ENCODE measurements at places on chromosomes 4 and X.

GRCh38 chrX:118228041-118228440 lies 111.4 kb upstream of the KLHL13 start:
- DNase-seq, result no peak

DNA sequence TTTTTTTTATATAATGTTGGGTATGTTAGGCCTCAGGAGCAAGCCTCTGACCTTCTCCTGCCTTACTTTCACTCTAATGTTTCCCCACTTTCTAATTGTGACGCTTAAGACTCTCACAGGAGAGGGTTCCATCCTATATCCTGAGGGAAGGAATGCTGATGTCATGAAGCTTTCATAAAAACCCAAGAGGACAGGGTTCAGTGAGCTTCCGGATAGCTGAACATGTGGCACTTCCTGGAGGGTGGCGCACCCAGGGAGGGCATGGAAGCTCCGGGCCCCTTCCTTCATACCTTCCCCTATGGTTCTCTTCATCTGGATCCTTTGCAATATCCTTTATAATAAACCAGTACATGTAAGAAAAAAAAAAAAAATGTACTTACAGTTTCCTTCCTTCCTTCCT lies 48.0 kb upstream of the TMPRSS11E start:
- DNase-seq, result no peak

GRCh38 chr4:39521253-39521919 lies 5.9 kb downstream of the UGDH start:
- DNase-seq, result no peak

DNA sequence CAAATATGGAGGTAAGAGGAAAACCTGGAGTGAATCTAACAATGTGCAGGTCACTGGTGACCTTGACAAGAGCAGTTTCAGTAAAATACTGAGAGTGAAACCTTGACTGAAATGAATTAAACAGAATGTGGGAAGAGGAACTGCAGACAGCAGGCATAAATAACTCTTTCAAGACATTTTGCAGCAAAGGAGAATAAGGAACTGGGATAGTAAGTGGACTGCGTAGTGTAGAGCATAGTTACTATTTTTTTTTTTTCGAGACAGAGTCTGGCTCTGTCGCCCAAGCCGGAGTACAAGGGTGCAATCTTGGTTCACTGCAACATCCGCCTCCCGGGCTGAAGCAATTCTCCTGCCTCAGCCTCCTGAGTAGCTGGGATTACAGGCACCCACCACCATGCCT lies 24.0 kb downstream of the RBMX start:
- no peak for DNase-seq

- DNase-seq, result no peak
These were observed 36.9 kb downstream of the PARM1 start for GRCh38 chr4:74969507-74970474.

DNA sequence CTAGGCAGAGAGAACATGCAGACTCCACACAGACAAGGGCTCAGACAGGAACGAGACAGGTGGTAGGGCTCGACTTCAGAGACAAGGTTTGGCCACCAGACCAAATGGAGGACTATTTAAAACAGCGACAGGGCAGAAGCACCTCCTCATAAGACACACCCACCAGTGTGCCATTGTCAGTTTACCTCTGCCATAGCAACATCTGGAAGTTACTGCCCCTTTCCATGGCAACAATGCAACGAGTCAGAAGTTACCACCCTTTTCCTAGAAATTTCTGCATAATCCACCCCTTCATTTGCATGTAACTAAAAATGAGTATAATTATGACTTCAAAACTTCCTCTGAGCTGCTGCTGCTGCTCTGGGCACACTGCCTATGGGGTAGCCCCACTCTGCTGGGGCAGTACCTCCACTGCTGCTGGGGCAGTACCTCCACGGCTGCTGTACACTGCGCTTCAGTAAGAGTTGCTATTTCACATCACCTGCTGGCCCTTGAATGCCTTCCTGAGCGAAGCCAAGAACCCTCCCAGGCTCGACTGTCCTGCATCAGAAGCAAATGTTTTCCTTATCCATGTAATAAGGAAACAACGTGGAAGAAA lies 2222.3 kb upstream of the AGA start:
- no peak for DNase-seq

GRCh38 chrX:27890611-27891010 lies 82.8 kb downstream of the MAGEB10 start:
- DNase-seq, result no peak

GRCh38 chr4:40238700-40239548 lies 42.1 kb downstream of the RHOH start:
- DNase-seq, result no peak

DNA sequence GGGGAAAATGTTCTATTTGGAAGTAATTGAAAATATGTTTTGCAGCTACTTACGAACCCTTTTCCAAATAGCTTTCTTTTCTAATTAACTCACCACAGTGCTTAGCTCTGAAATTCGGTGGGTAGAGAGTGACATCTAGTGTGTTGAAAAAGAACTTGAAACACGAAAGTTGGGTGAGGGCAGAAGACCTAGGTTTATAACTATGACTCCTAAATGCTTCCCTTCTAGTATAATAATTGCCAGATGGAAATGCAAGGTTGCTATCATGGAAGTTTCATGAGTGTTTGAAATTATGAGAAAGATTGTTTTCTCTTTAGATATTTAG lies 77.3 kb upstream of the NOCT start:
- no peak for DNase-seq
